Fibroblast of skin of scalp (primary cell): ENCODE measurements at places on chromosomes 11 and 22.

GRCh38 chr11:134632347-134633119 lies 220.5 kb upstream of the B3GAT1 start:
- no peak for DNase-seq

- DNase-seq, result peak; percentile 51
Observed at GRCh38 chr11:32118025-32118974, 27.4 kb downstream of the RCN1 start.

DNA sequence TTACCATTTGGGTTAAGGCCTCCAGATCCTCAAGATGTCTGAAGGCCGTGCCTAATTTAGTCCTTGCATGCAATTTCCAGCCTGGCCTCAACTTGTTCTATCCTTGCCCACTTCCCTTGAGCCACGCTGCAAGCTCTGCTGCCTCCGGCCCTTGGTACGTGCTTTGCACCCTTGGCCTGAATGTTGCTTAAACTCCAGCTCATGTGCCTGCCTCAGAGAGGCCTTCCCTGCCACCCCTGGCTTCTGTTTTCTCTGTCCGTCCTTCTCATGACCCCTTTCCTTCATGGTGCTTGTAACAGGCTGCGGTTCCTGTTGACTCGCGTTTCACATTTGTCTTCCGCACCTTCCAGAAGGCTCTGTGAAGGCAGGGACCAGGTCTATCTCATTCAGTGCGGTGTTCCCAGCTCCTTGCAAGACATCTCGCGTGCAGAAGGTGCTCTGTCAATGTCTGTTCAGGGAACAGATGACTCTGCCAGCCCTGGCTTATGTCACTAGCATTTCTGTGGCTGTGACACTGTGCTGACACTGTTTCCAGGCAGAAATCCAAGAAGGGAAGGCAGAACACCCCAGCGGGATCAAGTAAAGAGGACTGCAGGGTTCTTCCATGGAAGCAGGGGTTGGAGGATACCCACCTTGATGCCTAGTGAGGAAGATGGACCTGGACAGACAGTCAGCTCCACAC lies 61.8 kb downstream of the FBLN1 start:
- DNase-seq, result no peak

GRCh38 chr11:79243422-79244210 lies 197.2 kb downstream of the TENM4 start:
- DNase-seq, result peak; percentile 31

GRCh38 chr11:21316591-21316990 lies 647.2 kb downstream of the NELL1 start:
- no peak for DNase-seq

- no peak for DNase-seq
Observed at GRCh38 chr11:1630271-1630670, 696 bp downstream of the KRTAP5-5 start.

- DNase-seq, result peak; percentile 4
Observed at GRCh38 chr11:47786373-47786772, 19.2 kb upstream of the FNBP4 start.

GRCh38 chr22:43060183-43060582 lies 29.0 kb downstream of the TTLL1 start:
- DNase-seq, result peak; percentile 8

DNA sequence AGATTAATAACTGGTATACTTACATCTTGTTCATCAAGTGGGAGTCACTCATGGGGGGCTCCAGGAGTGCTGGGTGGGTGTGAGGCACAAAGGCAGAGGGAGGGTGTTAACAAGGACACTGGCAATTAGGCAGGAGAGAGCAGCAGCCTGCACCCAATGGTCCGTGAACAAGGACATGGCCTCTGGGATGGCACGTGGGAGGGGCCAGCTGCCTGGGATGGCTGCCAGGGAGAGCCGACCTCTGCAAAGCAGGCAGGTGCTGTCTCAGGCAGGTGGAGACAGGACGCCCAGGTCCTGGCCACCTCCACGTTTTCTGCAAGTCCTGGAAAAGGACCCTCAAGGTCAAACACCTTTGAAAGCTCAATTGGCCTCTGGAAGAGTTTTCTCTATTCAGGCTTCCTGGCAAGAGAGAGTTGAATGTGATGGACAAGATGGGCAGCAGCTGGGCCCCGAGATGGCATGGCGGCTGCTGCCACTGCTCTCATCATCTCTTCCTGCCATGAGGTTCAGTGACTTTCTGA lies 257.1 kb downstream of the BUD13 start:
- no peak for DNase-seq

- DNase-seq, result no peak
Observed at GRCh38 chr22:24102366-24103200, 78.7 kb upstream of the SUSD2 start.

DNA sequence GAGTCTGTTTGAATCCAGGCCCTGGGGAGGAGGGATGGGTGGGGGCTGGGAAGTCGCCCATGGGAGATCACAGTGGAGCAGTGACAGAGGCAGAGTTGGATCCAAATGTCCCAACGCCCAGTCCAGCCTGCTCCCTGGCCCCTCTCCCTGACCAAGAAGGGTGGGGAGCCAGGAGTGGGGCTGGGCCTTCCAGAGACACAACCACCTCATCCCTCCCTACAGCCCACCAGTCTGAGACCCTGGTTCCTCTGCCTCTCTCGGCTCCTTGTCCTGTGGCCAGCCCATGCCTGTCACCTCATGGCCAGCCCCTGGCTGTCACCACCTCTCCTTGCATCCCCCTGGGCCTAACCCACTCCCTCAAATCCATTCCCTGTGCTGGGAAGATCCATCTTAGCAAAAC lies 71.2 kb upstream of the PRR5 start:
- no peak for DNase-seq

DNA sequence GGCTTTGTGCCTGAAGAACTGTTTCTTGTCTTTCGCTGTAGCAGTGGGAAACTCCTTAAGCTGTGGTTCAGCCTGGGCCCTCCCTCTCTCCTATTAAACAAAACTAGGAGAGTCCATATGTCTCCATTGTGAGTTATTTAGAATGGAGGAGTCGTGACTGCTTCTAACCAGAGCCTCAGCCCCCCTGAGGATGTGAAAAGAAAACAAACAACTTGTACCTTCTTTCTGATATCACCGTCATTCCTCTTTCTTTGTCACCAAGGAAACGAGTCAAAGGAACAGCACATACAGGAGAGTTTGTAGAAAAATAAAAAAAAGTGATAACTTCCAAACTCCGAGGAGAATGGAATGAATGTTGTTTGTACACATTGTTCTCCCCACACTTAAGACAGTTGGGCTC lies 11.6 kb upstream of the EXT2 start:
- no peak for DNase-seq

DNA sequence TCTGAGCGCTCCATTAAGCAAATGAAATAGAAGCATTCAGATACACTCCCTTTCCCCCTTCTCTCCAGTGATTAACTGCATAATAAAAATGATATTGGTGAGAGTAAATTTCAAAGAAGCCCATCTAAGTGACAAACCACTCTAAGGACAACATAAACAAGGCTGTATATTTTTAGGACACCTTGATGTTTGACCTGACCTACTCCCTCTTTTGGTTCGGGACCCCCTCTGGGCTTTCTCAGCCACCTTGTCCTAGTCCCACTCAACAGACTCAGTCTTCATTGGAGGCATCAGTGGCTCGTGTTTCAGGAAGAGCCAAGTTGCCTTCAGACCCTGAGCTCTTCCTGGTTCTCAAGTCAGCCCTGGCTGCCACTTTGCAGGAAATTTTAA lies 182.3 kb upstream of the NCAM1 start:
- no peak for DNase-seq

DNA sequence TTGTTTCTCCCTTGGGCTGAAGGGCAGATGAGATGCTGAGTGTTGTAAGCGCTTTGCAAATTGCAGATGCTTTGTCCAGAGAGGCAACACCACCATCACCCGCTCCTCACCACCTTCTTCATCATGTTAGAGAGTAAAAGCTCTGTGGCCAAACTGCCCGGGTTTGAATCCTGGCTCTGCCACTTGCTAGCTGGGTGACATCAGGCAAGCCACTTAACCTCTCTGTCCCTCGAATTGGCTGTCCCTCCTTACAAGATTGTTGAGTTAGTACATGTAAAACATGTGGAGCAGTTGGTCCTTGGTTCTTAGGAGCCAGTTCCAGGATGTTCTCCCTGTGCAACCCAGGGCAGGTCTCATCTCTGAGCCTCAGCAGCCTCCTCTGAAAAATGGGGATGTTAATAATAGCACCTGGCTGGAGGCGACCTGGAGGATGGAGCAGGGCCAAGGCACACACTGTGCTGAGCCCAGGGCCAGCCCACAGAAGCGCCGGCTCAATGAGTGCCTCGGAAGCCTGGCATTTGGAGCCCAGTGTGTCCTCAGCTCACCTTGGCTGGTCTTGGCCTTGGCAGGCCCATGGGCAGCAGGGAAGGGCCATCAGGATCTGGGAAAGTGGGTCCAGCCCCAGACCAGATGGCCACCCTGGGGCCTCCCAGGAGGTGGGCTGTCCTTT lies 10.5 kb downstream of the C11orf86 start:
- DNase-seq, result no peak

GRCh38 chr22:47851586-47851985 lies 1089.1 kb downstream of the TBC1D22A start:
- no peak for DNase-seq

DNA sequence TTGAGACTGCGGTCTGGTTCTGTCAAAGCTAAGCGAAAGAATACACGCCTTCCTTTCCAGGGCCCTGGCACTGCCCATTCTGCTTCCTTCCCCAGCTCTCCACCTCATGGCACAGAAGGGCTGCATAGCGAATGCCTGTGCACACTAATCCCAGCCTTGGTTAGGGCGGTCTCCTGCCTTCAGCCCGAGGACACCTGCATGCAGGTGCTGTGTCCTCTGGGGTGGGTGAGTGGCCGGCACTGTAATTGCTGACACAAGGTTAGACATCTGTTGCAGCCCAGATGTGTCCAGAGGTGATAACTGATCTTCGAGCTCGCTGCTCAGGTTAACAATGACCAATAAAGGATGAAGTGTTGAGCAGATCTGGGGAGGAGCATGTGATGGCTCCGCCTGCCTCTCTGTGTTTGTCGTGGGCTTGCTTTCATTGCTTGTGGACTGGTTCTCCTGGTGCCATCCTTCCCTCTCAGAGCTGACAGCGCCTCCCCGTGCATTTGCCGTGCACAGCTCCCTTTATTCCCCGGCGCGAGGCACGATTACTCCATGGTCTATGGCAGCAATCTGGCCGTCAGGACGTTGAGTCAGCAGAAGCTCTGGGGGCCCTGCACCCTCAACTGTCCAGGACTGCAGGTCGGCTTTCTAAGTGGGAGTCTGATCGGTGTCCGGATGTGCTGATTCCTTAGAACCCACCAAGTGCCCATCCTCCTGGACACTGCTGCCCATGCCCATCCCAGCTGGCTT lies 1088.2 kb downstream of the BRD1 start:
- DNase-seq, result no peak

DNA sequence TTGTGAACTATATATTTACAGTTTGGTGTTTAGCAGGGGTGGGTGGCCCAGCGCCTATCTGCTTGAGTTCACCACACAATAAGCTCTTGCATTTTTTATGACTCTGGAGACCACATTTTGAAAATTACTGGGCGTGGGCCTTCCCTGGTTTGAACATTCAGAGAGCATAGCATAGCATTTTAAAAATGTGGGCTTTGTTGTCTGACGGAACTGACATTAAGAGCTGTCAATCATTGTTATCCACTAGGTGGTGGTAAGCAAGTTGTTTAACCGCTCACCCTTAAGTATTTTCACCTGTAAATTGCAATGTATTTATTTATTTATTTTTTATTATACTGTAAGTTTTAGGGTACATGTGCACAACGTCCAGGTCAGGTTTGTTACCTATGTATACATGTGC lies 1.0 kb downstream of the NLRP14 start:
- DNase-seq, result no peak

- no peak for DNase-seq
Observed at GRCh38 chr11:117866526-117866925, 9.9 kb downstream of the FXYD6 start.

GRCh38 chr22:24496661-24497060 lies 1.5 kb downstream of the UPB1 start:
- no peak for DNase-seq

- peak; percentile 27 for DNase-seq
Observed at GRCh38 chr11:21511835-21512440, 680.9 kb upstream of the ANO5 start.

DNA sequence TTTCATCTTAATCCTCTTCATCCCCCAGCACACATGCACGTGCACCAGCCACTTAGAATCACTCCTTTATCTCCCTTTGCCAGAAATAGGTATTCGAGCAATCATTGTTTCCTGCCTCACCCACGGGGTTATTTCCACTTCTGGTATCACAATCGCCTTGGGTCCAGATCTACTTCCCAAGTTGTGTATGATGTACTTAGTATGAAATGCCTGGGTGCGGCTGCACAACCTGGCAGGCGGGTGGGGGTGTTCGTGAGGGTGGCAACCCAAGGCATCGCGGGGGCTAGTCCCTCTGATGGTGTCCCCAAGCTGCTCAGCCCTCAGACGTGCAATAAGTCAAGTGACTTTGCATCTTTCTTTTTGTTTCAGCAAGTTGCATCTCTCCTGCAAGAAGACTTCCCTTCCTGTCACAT lies 475.6 kb downstream of the MIAT start:
- no peak for DNase-seq
